Stromal cell of bone marrow (primary cell): ENCODE measurements at places on chromosomes 1 and 21.

DNA sequence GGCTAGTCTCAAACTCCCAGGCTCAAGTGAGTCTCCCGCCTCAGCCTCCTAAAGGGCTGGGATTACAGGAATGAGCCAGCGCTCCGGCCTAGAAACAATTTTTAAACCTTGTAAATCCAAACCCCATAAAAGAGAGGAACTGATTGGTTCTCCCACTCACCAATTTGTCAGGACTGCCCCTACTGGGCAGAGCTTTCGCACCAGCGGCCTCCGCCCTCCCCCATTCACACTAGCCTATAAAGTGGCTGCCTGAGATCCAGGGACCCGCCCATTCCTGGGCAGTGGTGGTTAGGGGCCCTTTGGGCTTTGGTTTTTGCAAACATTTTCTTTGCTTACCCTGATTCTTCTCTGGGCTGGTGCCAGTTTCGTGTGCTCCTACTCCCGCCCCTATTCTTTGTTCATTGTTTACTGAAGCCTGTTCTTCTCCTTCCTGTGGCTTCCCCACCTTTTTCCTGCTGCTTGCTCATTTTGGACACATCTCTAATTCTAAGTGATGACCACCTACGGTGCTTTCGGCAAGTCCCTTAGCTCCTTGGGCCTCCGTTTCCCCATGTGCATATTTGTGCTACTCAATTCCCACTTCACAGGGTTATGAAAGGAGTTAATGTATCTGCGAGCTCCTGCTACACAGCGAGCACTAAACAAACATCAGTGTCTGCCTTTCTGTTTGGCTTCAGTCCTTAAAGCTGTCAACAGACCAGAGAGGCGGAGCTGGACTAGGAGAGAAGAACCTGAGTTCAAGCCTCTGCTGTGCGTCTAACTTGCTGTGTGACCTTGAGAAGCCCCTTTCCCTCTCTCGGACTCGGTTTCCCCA is 39.8 kb upstream of the CLIC4 start:
- DNase-seq = peak; percentile 75

GRCh38 chr1:188889166-188889565 is 1588.5 kb downstream of the BRINP3 start:
- DNase-seq = no peak

DNA sequence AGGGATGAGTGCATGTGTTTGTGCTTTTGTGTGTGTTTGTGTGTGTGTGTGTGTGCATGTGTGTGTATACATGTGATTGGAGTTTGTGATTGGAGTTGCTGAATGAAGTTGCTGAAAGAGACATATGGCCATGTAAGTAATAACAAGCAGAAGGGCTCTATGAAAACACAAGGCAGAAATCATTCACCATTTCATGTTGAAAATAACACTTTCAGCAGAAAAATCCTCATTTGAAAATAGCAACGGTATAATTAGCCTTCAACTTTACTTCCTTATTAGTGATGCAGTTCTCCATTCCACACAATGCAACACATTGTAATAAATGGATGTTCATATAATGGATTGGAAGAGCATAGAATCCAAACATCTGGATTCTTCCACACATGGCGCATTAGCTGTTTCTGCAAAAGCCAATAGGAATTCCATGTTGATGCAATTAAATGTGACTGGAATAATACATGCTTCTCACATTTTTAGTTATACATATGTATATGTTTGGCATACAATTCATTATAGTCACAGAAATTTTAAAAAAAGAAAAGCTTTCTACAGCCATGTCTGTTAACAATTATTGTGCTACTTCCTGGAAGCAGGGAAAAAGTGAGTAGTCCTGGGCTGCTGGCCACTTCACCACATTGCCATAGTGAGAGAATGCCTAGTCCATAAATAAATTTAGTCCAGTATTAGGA is 538.0 kb downstream of the LTN1 start:
- DNase-seq = peak; percentile 73

- DNase-seq = no peak
Observed at GRCh38 chr1:242065813-242066212, 66.9 kb upstream of the MAP1LC3C start.

- no peak for DNase-seq
Observed at GRCh38 chr1:207463021-207463420, 8.9 kb downstream of the CR2 start.

GRCh38 chr1:28056129-28056925 is 32.1 kb downstream of the EYA3 start:
- no peak for DNase-seq

- DNase-seq = no peak
Observed at GRCh38 chr1:54500107-54500431, 48.0 kb upstream of the ACOT11 start.

GRCh38 chr1:172902861-172903381 is 147.8 kb downstream of the TNFSF18 start:
- DNase-seq = peak; percentile 77

DNA sequence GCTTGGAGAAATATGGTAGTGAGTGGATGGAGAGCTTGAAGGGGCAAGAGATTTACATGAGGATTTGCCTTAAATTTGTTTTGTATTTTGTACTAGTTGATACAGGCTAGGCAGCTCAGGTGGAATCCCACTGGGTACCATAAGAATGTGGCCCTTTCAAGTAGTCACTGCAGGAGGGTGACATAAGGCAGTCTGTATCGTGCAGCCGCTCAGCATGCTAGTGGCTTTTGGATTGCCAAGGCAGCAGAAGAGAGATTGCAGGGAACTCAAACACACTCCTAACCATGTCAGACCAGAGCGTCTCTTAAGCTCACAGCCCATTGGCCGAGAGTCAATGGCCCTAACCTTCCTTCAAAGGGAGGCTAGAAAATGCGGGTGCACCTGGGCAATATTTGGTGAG is 420.0 kb downstream of the ADGRL2 start:
- no peak for DNase-seq

- DNase-seq = no peak
Observed at GRCh38 chr1:172680244-172680643, 21.3 kb downstream of the FASLG start.

- no peak for DNase-seq
Observed at GRCh38 chr1:171985639-171986038, 144.3 kb downstream of the DNM3 start.

GRCh38 chr1:189550498-189550897 is 927.2 kb downstream of the BRINP3 start:
- DNase-seq = no peak

DNA sequence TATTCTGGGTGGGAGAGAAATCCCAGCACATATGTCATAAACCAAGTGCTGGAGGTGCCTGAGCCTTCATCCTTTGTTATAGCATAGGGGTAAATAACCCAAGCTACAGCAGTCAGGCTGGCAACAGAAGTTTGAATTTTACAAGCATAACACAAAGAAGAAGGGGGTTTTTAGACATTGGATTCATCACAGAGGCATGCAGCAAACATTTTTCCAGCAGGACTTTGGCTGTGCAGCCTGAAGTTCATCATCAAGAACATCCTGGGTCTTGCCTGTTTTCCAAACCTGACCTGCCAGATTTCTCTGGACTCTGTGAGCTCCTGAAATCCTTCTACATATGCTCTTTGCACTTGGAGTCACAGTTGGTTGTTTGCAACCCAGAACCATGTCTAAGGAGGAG is 16.2 kb downstream of the PTGER3 start:
- DNase-seq = no peak

DNA sequence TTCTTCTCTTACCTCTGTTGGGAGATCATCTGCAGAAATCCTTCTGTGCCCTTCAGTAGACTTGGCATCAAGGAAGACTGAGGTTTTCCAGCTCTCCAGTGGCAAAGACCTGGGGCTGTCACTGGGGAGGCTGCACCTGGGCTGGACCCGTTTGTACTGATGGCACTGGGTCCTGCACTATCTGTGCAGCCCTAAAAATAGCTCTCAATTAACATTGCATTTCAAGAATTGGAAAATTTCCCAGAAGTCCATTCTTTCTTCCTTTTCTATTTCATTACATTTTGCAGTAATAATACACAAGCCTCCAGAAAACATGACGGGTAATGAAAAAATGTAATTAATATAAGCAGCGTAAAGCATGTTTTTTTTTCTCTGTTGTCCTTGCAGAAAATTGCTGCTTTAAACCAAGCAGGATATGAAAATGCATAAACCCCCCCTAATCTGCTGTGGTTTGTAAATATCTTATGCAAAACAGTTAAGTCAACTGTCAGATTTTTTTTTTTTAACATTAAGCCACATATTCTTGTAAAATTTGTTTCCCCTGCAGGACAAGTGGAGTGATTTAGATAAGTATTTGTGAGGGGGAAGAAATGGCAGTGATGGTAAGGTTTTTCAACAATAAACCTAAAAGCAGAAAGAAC is 64.9 kb downstream of the LMO4 start:
- DNase-seq = no peak

DNA sequence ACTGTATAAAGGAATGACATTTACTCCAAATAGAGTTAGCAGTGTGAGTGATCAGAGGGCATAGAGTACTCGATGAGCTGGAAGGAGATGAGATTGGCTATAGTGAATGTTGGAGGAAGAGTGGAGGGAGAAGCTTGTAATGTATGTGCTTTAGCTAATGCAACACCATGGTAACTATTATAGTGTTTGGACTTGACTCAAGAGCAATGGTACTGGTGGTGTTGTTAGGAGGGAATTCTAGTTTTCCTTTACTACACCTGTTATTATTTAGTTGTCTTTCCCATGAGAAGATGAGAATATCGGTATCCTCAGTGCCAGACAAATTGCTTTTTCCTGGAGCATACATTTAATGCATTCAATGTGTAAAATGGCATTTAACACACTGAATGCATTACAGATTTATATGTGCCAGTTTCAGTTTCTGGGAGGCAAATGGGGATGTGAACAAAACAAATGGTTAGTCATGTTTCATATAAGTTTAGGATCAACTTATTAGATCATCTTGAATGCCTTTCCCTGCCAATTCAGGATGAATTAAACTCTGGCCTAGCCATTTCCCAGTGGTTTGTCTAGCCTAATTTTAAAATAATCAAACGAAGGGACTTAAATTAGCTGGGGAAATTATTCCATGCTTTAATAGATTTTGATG is 291.1 kb upstream of the ADAMTS5 start:
- no peak for DNase-seq

GRCh38 chr1:248140846-248141245 is 4.1 kb upstream of the OR2M5 start:
- DNase-seq = no peak

DNA sequence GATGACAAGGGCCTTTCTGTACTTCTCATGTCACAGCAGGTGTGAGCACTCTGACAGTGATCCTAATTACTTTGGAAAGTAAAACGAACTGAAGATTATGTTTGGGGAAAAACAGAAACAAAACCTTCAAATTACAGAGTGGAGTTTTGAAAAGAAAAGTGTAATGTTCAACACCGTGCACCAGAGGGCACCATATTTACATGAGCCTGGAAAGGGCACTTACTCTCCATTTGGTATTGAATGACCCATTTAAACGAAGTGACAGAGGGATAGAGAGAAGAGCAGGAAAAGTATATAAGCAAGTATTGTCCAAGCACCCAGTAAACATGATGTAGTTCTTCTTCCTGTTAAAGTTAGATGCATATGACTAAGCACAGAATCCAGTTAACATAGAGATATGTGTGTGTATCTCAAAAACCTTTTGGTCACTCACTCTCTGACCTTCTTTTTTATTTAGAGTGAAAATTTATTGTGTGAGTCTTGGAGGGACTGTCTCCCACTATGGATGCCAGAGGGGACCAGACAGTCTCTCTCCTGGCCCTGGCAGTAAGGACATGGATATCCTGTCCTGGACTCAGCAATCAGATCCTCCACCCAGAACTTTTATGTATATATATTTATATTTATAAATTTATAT is 3.8 kb upstream of the RGSL1 start:
- peak; percentile 26 for DNase-seq

DNA sequence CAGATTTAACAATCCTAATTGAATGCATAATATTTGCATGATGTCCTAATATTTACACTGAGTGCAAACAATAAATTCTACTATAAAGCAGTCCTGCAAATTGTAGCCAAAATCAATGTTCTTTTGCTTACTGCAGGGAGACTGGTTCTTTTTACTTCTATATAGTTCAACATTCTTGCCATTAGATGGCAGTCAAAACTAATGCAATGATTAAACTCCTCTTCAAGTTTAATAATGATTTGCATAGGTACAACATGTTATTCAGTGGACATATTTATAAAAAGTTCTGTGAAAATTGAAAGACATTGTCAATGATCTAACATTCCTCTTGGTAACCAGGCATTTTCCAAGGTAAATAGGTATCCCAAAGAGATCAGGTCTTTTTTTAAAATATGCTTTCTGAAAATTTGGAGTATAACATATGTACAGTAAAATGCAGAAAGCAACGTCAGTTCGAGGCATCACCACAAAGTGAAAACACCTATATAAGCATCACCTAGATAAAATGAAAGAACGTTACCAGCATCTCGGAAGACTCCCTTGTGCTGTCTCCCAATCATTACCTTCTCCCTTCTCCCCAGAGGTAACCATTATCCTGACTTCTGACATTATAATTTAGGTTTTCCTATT is 9.8 kb upstream of the FNBP1L start:
- DNase-seq = peak; percentile 29

- no peak for DNase-seq
Observed at GRCh38 chr1:186854102-186854501, 25.4 kb downstream of the PLA2G4A start.

- DNase-seq = no peak
Observed at GRCh38 chr1:242824435-242824834, 299.9 kb upstream of the PLD5 start.

GRCh38 chr1:200873671-200874397 is 1.1 kb downstream of the GPR25 start:
- no peak for DNase-seq

GRCh38 chr1:154813300-154813816 is 56.7 kb downstream of the KCNN3 start:
- DNase-seq = no peak

- no peak for DNase-seq
Observed at GRCh38 chr1:57162607-57163261, 196.9 kb upstream of the C8B start.

DNA sequence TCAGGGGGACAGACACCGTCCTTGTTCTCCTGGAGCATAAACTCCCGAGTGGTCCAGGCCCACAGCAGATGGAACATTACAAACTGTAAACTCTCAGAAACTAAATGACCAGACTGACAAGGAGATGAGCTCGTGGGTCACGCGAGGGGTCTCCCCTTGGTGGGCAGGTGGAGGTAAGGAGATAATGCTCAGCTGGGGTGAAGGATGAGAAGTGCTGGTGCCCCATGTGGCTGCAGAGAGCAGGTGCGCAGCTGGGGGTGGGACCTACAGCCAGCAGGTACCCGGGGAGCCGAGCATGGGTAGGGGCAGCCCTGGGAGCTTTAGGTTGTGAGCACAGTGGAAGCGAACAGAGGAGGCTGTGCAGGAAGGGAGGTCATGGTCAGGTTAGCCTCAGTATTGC is 40.1 kb downstream of the AJAP1 start:
- DNase-seq = no peak

DNA sequence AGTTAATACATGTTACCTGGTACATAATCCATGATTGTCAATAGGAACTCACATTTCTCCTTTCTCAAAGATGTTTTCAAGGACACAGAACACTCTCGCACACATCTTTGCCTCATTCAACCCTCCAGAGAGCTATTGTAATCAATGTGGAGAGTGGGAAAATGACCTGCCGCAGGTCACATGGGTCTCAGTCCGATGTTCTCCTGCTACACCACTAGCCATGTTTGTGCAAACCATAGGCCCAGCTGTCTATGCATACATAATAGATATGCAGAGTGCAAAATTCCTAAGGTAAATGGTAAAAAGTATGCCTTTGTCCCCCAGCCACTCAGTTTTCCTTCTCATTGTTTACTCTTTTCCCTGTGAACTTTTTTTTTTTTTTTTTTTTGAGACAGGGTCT is 89.2 kb downstream of the ADSS2 start:
- no peak for DNase-seq

GRCh38 chr1:183126528-183126927 is 59.5 kb upstream of the LAMC2 start:
- DNase-seq = no peak
